ENCODE measurements at places on chromosomes 4 and X. TPM values are rescaled to one million over a fixed set of nuclear protein-coding genes. Genes with fewer than 3 reads are reported as not detected.

The GLRB gene
- total RNA-seq, result 10.2 TPM

The SLC4A4 gene
- total RNA-seq, result 25.9 TPM

The PCDH7 gene
- 52.8 TPM for total RNA-seq

The CXCL11 gene
- total RNA-seq, result 0.14 TPM

The NDUFA1 gene
- total RNA-seq, result 150 TPM

The ENPP6 gene
- total RNA-seq, result 0.09 TPM

The TENM3 gene
- total RNA-seq, result 17.4 TPM

Measured in smooth muscle cell of bladder (primary cell).